T-helper 2 cell treated with Interferon-gamma antibody and Interleukin-4, amounts not matched to agents 5 μg/mL and 100 μg/mL, for 36 hours (primary cell): ENCODE measurements at places on chromosomes 6 and 20.

- no peak for DNase-seq
These were observed 9.9 kb upstream of the WFDC2 start for GRCh38 chr20:45459606-45460005.

- DNase-seq = no peak
These were observed 78.6 kb upstream of the RBM24 start for GRCh38 chr6:17202526-17202925.

DNA sequence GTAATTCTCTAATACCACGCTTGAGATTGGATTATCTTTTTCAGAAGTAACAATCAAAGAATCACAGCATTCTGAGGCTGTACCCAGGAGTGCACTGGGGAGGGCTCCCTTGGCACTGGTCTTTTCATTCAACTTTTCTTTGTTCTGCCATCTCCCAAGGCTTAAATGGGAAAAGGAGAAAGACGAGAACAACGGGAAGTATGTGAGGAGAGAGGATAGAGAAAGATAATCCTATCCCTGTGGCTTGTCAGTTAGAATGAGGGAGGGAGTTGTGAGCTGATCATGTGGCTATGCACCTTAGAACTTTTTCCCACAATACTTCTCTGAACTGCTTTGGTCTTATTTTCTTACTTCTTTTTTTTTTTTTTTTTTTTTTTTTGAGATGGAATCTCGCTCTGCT lies 83.1 kb downstream of the CAP2 start:
- DNase-seq = no peak

- no peak for DNase-seq
These were observed 103.0 kb downstream of the PSMB1 start for GRCh38 chr6:170449835-170450753.

DNA sequence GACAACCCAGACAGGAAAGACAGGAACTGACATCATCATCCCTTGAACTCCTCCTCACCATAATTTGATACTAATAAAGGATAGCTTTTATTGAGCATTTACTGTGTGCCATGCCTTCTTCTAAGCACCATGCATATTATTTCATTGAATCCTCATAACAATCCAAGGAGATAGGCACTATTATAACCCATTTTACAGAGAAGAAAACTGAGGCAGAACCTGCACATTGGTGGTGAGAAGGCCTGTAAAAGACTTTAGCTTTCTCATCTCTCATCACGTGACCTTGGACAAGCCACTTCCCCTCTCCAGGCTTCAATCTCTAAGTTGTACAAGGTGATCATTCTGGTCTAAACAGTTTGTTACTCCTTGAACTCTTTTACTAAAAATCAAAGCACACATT lies 34.5 kb upstream of the PREX1 start:
- DNase-seq = no peak

DNA sequence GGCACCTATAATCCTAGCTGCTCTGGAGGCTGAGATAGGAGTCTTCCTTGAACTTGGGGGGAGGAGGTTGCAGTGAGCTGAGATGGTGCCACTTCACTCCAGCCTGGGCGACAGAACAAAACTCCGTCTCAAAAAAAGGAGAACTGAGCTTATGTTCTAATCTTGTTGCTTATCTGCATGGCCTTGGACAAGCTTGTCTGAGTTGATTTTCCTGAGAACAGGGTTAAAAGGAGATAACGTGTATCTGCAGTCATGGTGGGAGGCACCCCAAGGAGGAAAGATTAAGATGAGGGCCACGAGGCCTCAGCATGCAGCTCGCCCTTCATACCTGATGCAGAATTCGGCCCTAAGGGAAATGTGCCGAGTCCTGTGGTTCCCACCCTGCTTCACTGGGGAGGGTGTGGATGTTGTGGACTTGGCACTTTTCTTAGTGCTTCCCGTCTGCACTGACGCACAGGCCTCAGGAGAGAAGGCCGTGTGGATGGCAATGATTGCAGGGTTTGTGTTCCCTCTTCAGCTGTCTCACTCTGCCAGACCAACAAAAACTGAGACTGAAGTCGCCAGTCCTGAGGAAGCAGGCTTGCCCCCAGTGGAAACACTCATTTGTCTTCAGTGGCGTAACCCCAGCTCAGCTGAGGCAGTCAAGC lies 56.3 kb downstream of the EZR start:
- no peak for DNase-seq

- no peak for DNase-seq
These were observed 24.8 kb downstream of the ZNF311 start for GRCh38 chr6:28980137-28980851.

DNA sequence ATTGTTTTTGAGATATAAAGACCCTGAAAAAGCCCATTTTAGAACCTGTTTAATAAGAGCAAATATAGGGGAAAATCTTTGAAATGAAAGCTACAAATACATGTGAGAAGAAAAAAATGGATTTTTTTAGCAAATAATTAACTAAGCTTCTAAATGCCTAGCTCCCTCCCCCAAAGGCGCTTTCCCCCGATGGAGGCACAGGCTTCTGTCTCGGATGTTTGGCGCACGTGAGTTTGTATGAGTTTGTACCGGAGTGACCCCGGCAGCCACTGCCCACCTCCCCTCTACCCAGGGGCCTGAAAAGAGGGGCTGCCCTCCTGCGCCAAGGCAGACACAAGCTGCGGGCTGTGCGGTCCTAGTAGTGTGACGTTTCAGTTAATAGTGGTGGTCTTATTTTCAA lies 50.4 kb upstream of the TMEM181 start:
- no peak for DNase-seq

- DNase-seq = no peak
These were observed 202.8 kb downstream of the BTBD9 start for GRCh38 chr6:38436726-38437465.

DNA sequence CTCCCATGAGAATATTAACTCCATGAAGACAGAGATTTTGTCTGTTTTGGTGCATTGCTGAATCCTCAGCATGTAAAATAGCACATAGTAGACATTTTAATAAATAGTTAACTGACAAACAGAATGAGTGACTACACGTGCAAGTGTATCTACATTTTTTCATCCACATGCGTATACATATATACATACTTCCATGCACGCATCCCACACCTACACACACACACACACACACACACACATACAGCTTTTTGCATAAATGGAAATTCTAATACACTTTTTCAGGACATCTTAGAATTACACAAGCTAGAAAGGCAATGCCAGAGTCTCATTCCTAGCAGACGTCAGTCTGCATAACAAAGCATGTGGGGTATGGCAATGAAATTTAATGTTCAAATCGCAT lies 139.7 kb upstream of the LRFN2 start:
- no peak for DNase-seq

DNA sequence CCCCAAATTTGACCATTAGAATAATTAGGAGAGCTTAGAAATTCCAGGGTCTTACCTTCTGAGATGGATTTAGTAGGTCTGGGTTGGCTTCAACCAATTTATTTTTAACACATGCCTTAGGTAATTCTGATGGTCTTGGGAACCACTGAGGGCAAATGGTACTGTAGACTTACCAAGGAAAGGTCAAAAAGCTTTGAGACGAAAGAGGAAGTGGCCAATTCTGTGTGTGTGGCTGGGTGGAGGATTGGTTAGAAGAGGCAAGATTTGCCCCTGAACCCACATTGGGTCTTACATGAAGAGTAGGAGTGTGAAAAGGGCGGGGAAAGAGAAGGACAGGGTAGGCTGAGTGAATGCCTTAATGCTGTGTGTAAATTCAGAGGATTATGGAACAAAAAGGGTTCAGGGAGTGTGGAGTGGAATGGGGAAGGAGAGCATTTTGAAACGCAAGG lies 2.7 kb downstream of the ITCH start:
- DNase-seq = peak; percentile 37

DNA sequence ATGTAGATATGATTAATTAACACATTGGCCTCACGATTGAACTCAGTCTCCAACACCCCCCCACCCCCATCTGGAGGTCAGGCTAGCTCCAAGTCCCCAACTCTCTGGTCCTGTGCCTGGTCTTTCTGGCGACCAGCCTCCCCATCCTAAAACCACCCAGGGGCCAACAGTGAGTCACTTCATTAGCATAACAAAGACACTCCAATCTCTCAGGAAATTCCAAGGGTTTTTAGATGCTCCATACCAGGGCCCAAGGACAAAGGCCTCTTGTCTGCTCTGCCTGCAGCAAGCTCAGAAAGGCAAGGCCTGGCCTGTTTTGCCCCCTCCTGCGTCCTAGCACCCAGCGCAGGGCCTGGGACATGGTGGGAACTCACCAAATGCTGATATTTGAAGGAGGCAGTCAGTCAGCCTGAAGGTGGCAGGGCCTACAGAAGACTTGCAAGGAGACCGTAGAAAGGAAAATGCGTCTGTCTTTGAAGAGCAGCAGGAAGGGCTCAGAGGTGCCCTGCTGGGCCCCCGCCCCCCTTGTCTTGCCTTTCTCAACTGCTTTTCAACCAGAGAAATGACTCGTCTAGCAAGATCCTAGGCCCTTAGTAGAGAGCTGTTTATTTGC lies 184.7 kb downstream of the CDH4 start:
- DNase-seq = no peak

DNA sequence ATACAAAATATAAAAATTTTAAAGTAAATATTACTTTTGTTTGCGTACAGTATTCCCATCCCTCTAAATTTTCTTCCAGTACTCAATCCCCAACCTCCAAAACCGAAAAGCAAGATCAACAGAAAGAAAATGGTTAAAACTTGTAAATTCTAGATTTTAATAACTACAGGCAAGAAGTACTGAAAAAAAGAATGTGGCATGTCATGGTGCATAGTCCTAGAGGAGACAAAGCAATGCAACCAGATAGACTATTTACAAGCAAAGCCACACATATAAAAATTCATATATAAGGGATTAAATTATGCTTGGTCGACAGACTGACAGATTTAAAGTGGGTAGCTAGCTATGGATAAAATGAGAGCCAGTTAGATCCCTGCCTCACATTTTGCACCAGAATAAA lies 56.5 kb upstream of the HFE start:
- DNase-seq = no peak

DNA sequence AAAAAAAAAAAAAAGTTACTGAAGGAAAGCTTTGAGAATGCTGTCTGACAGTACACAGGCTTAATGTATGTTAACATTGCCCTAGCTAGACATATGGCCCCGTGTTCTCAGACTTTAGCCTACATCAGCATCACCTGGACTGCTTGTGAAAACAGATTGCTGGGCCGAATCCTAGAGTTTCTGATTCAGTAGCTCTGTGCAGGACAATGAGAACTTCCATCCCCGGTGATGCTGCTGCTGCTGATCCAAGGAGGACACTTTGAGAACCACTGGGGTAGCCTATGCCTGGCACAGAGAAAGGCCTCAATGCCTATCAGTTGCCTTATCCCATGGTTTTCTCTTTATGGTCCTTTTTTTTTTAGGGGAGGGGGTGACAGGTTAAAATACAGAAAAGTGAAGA lies 1.6 kb downstream of the HCK start:
- DNase-seq = no peak

DNA sequence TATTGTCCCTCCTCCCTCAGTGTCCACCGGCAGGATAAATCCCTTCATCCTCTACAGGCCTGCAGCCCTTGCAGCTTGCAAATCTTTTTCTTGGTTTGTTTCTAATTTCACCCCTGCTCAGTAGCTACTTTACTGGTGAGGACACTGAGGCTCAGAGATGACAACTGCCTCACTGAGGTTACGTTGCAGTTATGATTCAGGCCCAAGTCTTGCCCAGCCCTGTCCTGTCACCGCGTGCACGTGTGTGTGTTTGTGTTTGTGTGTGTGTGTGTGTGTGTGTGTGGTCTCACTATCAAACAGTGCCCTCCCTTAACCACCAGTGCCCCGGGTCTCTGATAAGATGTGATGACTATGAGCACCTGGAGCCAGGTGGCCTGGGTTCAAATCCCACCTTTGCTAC lies 21.1 kb downstream of the FAM110A start:
- no peak for DNase-seq

- no peak for DNase-seq
These were observed 74.7 kb downstream of the MRPL14 start for GRCh38 chr6:44052419-44053023.

- no peak for DNase-seq
These were observed 347.3 kb downstream of the THBS2 start for GRCh38 chr6:168906391-168906790.

DNA sequence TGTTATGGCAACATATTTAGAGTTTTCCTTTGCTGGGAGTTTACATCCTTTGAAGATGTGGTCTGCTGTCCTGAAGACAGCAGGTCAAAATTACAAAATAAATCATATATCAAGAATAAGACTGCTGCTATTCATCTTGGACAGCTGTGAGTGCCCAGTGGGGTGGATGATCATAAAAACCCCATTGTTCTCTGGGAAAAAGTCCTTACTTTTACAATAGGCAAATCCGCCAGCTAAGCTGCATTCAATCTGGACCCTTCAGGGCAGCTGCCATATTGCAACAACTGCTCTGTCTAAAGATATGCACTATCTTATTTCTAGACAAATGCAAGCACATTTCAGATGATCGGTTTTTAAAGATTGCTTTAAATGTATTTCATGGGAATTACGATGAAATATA lies 19.4 kb downstream of the CASS4 start:
- no peak for DNase-seq

DNA sequence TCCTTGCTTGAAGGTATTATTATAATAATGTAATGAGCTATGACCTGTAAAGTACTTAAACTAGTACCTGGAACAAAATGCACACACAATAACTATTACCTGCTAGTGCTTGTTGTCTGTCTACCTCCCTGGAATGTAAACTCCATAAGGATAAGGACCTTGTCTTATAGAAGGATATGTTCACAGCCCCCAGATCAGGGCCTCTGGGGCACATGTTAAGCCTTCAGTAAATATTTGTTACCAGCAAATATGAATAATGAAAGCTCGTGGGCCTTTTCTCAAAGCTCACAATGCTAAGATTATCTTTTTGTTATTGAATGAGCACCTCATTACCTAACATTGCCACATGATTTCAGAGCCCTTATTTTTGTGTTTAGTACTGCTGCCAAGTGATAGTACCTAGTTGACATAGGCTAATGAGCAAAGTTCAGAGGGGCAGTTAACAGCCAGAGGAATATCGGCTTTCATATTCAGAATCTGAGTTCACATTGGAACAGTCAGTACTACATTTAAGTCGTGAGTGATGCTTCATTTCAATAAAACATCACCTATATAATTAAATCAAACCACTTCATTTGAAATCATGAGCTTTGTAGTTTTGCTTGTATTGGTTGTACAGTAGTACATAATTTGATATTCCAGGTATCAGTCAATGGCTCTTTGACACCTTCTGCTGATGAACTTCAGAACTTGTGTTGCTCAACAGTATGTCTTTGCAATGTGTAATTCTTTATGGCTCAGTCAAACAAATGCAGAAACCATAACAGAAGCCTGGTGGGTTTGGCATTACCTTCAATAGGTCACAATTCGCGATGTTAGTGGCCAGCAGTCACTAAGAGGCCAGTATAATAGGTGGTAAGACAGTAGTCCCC lies 11.8 kb upstream of the SMLR1 start:
- no peak for DNase-seq

- no peak for DNase-seq
These were observed 42.1 kb downstream of the MDFI start for GRCh38 chr6:41680182-41680965.

- DNase-seq = no peak
These were observed 56.5 kb downstream of the GPR6 start for GRCh38 chr6:110034667-110035036.

DNA sequence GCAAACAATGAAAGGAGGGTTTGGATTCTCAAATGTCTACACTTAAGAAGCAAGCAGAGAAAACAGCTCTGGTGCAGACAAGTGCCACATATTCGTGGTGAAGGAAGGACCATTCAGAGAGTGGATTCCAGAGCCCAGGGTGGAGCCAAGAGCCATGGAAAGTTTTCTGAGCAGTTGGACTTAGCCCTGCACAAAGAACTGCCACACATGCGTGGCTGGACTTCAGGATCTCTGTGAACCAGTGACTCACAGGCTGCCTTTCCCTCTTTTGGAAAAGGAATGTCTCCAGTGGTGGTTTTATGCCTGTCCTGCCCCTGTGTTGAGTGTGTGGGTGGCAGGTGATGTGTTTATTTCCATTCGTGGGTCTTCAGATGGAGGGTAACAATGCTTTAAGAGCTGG lies 489.5 kb downstream of the CDH26 start:
- DNase-seq = no peak
